ENCODE measurements at places on chromosomes 4 and X. TPM values are rescaled to one million over a fixed set of nuclear protein-coding genes. Genes with fewer than 3 reads are reported as not detected.

- DNase-seq: no peak
Observed at GRCh38 chrX:43166874-43167273, 388.9 kb upstream of the PPP1R2C start.

DNA sequence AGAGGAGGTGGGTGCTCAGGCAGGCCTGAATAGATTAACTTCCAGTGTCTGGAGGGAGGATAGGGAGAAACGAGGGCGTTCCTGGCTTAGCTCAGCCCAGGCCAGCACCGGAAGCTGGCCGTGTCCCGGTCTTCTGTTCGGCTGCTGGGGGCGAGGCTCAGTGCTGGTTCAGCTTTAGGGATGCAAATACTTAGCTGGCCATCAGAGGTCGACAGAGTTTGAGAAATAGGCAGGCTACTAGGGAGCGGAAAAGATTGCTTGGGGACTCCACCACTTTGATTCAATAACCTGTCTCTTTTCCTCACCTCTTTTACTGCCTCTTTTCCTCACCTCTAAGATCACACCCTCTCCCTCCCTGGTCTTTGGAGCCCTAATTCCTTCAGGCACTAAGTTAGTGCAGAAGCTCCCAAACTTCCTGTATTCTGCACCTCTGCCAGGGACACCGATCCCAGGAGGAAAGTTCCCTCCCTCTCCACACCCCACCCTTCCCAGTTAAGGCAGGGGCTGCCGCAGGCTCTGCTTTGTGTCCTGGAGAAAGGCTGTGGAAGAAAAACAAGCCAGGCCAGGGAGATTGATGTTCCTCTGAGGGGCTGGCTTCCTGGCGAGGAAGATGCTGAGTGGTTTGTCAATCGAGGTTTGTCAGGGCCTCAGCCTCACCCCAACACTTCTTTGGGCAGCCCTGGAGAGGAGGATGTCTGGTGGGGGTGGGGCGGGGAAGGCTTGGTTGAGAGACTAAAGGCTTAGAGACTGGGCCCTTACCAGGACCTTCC is 6.0 kb upstream of the EFNB1 start:
- DNase-seq: no peak

GRCh38 chr4:155442267-155443105 is 65.7 kb upstream of the MAP9 start:
- peak; percentile 63 for DNase-seq

GRCh38 chr4:53622739-53623151 is 31.5 kb upstream of the LNX1 start:
- no peak for DNase-seq

DNA sequence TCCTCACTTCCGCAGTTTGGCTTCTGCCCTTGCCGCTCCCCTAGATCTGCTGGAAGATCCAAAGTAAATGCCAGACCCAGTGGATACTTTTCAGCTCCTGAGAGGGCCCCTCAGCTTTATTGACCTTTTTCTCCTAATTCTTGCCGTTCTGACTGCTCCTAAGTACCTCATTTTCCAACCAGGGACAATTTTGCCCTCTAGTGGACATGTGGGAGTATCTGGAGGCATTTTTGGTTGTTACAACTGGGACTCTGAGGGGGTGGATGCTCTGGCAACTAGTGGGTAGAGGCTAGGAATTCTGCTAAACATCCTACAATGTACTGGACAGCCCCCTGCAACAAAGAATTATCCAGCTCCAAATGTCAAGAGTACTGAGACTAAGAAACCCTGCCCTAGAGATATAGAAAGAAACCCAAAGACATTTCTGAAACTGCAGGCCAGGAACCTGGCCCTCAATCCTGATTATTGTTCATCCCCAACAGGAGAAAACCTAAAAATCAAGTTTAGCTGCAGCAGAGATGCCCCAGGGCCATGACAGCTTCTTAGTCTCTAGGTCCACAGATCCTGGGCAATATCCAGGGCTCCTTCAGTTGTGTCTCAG is 3.4 kb downstream of the TEX13B start:
- DNase-seq: no peak

DNA sequence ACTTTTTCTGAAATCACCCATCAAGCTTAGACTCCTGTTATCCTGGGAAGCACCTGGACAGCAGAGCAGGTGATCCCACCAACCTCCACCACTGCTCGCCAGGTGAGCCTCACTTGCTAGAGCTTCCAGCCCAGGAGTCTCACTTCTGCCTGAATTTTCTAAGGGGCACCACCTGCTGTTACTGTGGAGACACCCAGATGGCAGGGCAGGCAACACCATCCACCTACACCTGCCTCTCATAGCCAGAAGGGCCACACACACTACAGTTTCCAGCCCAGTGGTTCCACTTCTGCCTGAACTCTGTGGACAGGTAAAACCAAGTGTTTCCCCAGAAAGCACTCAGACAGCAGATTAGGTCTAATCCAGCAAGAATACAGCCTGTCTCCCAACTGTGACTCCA is 262.0 kb downstream of the ARAP2 start:
- DNase-seq: no peak

DNA sequence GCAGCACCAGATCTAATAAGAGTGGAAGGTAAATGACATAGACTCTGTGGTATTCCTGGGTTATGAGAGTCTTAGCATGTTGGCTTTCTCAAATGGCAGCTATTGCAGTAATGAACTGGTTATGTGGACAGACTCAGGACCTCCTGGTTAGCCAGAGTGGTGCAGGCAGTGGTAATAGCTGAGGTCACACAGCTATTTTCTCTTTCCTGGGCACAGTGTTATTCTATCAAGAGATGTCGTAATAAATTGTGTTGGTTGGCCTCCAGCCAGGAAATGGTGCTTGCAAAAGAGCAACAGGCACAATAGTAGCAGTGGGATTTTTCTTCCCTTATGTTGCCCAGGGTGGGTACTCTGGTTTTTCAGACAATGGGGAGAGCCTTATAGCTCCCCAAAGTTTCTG is 279.2 kb upstream of the FGF16 start:
- no peak for DNase-seq

DNA sequence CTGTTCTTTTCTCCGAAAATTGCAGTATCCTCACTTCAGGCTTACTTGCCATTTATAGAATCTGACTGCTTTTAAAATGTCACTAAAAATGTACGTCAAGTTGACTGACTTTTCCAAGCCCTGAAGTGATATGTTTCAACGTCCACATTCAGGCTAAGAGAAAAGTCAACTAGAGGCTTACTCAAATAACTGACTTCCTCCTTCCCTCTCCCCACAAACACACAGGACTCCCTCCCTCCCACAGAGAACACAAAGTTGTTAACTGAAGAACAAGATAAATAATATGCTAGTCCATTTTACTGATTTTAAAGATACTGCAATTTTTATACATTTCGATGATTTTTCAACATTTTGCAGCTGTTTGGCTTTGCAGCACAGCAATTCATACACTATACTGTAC is 13.8 kb upstream of the CDKL2 start:
- no peak for DNase-seq

DNA sequence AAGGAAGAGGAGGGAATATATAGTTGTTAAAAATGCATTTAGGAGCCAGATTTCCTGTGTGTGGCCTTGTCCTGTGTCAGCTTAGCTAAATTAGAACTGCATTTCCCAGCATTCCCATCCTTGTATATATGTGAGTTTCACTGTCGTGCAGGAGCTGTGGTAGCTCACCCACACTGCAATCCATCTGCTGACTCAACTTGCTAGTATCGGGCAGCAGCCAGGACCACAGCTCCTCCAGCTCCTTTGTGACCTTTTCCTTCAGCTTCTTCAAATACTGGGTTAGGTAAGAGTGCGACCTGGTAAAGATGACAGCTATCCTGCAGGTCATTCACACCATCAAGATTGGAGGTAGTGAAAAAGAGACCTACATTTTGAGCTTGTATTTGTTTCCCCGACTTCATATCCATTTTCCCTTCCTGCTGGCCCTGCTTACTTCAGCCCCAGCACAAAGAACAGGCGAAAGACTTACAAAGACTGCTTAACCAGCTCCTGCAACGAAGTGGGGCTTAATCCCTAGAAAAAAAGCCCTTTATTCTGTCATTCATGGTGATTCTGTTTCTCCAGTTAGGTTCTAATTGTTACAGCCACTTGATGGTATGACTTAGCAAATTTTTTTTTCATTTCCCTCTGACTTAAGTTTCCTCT is 11.4 kb downstream of the ASIC5 start:
- DNase-seq: no peak

DNA sequence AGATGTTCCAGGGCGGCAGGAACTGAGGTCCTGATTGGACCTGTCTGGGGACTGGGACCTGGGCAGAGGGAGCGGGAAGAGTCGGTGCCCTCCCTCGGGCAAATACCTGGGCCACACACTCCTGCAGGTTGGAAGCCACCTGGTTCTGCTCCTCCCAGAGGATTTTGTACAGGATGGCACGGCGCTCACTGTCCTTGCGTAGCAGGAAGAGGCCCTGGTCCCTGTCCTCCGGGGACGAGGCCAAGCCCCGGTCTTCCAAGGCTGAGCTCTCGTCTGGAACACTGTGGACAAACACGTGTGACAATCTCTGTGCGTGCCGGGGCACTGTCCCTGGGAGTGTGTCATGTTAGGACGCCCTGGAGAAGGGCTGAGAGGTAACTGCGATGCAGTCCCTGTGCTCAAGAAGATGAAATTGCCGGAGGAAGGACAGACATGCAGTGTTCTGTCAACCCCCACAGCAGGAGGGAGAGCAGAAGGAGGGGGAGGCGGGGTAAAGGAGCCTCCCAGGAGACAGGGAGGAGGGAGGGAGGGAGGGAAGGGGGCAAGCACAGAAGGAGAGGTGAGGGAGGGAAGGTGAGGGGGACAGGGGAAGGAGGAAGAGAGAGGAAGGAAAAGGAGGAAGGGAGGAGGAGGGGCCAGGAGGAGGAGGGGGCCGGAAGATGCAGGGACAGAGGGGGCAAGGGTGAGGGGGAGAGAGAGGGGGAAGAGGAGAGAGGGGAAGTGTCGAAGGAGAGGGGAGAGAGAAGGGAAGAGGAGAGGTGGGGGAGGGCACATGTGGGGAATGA is 29.0 kb downstream of the PDHA1 start:
- DNase-seq: peak; percentile 78

- DNase-seq: no peak
Observed at GRCh38 chrX:98203800-98204199, 1320.1 kb downstream of the RPA4 start.

DNA sequence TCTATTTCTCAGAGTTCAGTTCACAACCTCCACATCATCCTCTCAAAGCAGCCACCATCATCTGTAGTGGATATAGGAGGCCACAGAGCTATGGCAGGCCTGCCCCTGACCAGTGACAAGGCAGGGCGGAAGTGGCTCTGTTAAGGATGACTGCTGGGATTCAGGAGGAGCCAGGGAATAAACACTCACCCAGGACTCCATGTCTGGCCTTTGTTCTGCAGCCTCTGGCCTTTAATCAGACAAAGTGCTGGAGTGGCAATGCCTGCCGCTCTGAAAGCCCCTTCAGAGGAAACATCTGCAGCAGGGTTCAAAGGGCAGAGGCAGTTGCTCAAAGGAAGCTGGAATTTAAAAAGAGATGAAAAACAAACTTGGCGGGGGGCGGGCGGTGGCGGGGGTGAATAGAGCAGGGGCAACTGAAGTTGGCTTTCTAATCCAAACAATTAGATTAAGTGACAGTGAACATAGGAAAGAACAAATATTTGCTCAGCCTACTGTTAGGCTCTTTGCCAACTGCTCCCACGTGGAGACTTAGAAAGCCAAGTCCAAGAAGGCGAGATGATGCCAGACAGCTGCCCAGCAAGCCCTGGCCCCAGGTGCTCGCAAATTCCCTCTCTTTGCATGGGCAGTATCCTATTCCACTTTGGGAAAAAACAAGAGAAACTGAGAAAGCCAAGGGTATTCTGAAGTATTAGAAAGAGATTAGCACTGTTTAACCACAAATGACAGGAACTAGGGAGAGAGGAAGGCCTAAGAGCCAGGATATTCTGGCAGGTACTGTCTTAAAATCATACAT is 5.5 kb downstream of the MPP1 start:
- peak; percentile 33 for DNase-seq

GRCh38 chrX:149131774-149132173 is 373.3 kb downstream of the IDS start:
- DNase-seq: no peak

DNA sequence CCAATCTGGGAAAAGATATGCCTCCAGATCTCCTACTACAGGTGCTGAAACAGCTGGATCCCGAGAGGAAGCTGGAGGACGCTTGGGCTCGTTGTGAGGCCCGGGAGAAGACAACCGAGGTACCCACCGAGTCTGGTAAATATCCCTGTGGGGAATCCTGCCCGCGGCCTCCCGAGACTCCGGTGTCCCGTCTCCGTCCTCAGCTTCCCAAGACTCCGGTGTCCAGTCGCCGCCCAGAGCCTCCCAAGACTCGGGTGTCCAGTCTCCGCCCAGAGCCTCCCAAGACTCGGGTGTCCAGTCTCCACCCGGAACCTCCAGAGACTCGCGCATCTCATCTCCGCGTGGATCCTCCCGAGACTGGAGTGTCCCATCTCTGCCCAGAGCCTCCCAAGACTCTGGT is 639 bp downstream of the FAM47B start:
- no peak for DNase-seq

DNA sequence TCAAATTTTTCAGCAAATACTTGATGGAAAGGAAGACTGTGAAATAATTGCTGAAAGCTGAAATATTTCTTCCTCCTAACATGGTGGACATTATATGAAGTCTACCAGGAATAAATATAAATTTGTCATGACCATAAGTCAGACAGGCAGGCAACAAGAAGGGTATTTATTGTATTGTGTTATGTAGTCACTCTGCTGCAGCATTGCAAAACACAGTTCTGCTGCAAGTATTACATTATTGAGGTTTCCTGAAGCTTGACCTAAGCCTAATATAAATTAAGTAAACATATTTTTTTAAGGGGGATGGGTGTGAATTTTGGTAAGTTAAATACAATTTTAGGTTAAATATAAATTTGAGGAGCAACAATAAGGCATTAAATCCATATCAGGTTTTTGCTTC is 60.2 kb upstream of the MAOA start:
- DNase-seq: no peak

DNA sequence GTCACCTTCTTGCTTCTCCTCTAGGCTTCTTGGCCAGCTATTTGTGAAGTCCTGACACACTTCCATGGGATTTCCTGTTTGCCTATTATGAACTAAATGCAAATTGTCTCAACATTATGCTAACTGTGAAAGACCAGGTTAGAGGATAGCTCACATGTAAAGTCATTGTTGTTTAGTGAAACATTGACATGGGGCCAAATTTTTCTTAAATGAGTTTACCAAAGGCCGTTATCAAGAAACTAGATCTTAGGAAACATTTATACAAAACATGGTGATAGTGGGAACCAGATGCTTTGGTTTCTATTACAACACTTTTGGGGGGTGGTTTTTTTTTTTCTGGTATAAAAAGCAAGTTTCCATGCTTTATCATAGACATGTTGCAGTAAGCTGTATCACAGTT is 466.8 kb upstream of the FAM241A start:
- DNase-seq: no peak

MEPE gene
- polyA plus RNA-seq: not detected

TRAM1L1 gene
- polyA plus RNA-seq: 5.8 TPM

SMR3B gene
- 8.9 TPM for polyA plus RNA-seq

GABRB1 gene
- polyA plus RNA-seq: not detected

SSX4B gene
- polyA plus RNA-seq: not detected

APEX2 gene
- 16.2 TPM for polyA plus RNA-seq

GABRG1 gene
- not detected for polyA plus RNA-seq

SORBS2 gene
- 542 TPM for polyA plus RNA-seq

SPATA4 gene
- 0.13 TPM for polyA plus RNA-seq

SPANXD gene
- polyA plus RNA-seq: not detected

SYN1 gene
- polyA plus RNA-seq: 6.2 TPM

EXOC1L gene
- polyA plus RNA-seq: not detected

EVC2 gene
- 0.74 TPM for polyA plus RNA-seq

TCP11X2 gene
- 0.37 TPM for polyA plus RNA-seq
